IPS DF 6.9 (cell line): ENCODE measurements at places on chromosomes 3 and 15.

DNA sequence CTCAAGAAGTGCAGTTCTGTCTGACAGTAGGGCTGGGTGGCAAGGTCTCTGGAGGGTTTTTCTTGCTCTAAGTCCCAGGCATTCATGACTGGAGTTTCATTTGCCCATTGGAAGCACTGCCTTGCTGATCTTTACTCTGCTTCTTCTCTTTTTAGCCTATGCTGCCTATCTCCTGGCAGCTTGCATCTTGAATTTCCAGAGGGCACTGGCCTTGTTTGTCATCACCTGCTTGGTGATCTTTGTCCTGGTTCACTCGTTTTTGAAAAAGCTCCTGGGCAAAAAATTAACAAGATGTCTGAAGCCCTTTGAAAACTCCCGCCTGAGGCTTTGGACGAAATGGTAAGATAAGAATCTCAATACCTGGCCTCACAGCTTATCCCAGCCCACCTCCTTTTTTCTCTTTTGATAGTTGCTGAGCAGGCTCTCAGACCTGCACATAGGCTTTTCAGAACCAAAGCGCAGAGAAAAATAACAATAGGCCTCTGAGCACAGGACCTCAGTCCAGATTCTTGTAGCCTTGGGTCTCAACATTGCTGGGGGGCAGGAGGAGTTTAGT lies 10.9 kb downstream of the SLC28A2 start:
- no peak for DNase-seq

GRCh38 chr15:81983497-81983896 lies 62.3 kb downstream of the MEX3B start:
- DNase-seq: no peak

DNA sequence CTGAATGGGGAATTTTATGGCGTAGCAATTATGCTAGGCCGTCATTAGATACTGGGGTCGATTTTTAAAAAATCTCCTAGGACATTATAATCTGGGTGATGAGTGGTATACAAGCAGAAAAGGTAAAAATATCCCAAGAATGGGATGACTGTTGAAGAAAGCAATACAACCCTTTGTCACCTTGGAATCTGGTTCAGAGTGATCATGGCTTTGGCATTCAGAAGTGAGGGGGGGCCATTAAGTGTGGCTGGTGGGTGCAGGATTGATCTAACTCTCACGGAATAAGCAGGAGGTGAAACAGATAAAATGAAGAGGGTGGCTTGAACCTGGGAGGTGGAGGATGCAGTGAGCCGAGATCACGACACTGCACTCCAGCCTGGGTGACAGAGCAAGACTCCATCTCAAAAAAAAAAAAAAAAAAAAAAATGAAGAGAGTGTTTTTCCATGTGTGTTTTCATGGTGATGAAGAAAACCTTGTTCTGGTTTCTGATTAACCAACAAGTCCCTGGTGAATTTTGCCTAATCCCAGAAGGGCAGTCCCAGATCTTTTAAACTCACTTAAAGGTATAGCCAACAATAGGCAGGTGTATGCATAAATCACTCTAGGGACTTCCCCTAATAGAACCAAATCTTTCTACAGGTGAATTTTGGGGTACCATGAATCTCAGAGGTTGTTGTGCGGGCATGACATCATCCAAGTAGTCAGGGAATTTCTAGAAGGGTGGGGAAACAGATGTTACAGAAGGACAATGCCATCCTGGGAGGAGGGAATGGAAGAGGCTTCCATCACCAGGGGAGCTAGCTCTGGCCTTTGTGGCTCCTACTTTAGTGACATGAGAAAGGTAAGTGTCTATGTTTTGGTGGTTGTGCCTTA lies 3.1 kb upstream of the RAD54L2 start:
- no peak for DNase-seq

DNA sequence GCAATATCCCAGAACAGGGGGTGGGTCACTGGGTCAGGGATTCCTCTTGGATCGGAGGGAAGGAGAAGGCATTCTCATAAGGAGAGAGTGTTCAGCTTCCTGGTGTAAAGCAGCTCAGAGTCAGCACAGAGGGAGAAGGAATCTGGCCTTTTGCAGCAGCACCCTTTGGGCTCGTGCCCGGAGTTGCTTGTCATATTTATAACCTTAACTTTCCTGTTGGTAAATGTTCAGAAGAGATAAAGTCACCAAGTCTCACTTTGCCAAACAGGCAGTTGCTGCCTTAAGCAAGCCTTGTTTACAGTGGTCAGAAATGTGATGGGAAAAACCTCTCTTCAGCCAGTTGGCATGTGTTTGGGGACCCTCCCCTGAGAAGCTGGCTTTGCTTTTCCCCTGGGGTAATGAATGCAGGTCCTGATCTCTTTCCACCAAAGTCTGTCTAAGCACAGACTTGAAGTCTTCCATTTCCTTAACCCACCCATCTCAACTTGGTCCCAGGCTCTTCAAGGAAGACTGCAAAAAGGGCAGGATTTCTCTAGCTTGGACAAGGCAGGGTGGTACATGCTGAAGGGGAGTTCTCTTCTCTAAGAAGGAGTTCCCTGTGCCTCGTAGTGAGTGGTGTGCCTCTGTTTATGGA lies 206.9 kb upstream of the BHLHE40 start:
- DNase-seq: no peak

- no peak for DNase-seq
These were observed 255.1 kb upstream of the CMC1 start for GRCh38 chr3:27986234-27986879.

- DNase-seq: no peak
These were observed 36.2 kb downstream of the GLB1 start for GRCh38 chr3:33060609-33061337.

- DNase-seq: no peak
These were observed 78.6 kb downstream of the WDR49 start for GRCh38 chr3:167575000-167575600.

DNA sequence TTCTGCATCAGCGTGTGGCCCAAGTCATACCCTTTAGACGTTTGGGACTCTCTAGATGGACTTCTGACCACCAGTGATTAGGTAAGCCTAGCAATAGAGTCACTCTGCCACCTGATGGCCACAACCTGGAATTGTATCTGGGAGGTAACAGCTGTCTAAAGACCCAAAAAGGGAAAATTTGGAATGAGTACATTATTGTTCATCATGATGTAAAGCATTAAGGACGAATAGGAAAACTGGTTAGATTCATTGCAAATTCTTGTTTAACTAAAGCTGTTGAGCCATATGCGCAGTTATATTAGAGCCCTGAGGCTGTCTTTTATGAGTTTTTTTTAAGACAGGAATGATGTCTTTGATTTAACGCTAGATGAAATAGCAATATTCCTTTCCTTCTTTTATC lies 63.6 kb downstream of the FAM81A start:
- peak; percentile 37 for DNase-seq

- DNase-seq: no peak
These were observed 31.2 kb downstream of the DPH6 start for GRCh38 chr15:35514759-35515158.

DNA sequence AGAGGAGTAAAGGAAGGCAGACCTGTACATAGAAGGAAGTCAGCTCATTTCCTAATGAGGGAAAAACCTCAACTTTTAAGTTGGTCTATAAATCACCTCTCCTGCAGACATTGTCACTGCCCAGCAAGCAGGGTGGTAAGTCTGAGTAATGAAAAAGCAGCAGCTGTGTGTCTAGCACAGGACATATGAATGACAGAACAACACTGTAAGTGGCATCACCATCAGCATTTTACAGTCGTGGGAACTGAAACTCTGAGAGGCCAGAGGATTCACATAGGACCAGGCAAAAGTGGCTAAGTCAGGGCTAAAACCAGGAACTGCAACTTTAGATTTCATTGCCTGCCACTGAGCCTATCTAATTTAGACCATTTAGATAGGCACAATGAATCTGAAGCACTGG lies 235.6 kb downstream of the CLSTN2 start:
- no peak for DNase-seq

GRCh38 chr15:91468871-91469580 lies 369.0 kb downstream of the SV2B start:
- no peak for DNase-seq
